ENCODE measurements at places on chromosomes 5 and 9.

DNA sequence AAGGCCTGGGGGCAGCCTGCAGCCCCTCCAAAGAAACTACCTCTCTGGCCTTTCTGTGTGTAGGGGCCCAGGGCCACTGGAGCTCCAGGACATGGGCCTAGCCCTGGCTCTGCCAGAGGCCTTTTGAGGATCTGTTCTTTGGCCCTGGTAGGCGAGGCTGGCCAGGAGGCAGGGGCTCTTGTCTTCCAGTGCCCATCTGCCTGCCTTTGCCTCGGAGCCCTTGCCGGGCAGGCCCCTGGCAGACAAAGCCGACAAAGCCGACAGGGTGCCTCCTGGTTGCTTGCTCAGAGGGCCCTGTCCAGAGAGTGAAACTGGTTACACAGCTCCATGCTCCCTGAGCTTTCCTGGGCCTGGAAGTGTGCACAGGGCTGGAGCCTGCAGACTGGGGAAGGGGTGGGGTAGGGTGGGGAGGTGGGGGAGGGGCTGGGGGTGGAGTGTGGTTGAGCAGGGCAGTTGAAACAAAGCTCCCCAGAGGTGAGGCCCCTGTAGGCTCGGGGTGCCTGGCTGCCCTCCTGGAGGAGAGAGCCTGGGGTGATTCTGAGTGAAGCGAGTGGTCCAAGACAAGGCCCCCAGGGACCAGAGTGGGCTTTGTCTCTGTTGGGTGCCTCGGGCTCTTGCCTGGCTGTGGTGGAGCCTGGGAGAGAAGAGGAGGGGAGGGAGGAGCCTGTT lies 29.3 kb downstream of the PTPA start:
- no peak for DNase-seq

DNA sequence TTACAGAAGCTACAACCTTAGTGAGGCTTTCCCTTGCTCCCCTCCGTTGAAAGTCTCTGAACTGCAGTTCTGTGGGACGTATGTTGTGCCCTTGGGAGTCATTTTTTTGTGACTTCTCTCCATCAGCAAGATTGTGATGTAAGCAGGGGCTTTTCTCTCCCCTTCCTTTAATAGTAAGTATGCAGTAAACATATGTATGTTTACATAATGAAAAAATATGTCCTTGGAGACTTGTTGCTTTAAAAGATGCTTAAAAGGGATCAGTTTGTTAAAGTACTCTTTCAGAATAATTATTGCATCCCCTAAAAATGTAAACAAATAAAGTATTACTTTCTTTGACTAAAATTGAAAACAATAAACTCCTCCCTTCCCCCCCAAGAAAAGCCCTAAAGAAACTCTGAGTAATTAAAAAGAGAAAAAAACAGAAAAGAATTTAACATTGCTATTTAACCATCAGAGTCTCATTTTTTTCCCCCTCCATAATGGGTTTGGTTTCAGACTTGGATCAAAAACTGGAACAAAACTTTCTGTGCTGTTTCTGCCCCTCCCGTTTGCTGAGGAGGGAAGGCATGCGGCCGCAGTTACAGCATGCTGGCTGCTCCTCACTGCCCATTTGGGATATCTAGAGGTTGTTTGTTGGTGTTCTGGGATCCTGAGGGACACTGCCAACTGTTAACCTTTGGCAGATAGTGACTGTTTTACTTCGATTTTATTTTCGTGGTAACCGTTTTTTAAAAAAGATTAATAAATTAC lies 40.2 kb downstream of the TRIO start:
- no peak for DNase-seq

- no peak for DNase-seq
Measured at GRCh38 chr9:12694013-12694412, 828 bp downstream of the TYRP1 start.

GRCh38 chr5:76351176-76351575 lies 51.9 kb upstream of the IQGAP2 start:
- DNase-seq, result no peak

- no peak for DNase-seq
Measured at GRCh38 chr5:115366223-115366622, 69.8 kb upstream of the CCDC112 start.

GRCh38 chr5:115940080-115940810 lies 22.0 kb upstream of the LVRN start:
- no peak for DNase-seq

DNA sequence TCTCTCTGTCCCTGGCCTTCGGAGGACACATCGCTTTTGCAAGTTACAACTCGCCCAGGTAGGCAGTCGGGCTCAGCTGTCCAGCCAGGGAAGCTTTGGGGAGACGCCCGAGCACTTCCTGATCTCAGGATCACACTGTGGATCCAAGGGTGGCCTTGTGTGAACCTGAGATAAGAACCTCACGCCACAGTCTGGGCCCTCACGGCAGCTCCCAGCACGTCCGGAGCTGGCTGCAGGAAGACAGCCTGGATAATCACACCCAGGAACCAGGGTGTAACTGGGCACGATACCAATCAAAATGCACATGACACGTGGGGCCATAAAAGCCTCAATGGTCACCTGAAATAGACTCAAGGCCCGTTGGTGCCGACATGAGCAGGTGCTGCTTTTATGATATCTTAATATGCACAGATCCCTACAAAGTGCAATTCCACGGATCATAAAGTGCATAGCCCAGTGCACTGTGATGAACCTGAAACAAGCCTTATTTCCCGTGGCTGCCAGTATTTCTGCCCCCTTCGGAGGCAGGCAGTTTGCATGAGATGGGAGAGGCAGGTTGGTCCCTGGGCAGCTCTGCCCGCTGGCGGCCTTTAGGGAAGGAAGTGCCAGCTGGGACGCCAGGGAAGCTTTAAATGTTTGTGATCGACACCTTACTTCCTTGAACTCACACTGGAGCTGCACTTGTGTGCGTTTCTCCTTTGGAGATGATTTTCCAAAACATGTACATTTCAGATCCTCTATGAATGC lies 14.5 kb downstream of the SLC6A18 start:
- no peak for DNase-seq

DNA sequence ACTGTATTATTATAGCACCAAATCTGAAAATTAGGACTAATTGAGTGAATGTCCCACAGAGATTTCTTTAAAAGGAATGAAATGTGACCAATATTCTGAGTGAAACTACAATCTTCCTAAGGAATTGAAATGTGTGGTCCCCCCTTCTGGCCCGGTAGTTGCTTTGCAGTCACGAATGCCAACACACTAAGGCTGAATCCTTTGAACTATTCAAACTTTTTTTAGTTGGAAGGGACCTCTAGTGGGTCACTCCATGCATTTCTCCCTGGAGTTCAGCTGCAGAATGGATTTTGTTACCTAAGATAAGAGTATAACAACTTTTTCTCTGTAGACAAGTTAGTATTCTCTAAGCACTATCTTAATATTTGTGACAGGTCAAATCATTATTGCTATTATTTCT lies 2.8 kb downstream of the CDH6 start:
- DNase-seq, result no peak

DNA sequence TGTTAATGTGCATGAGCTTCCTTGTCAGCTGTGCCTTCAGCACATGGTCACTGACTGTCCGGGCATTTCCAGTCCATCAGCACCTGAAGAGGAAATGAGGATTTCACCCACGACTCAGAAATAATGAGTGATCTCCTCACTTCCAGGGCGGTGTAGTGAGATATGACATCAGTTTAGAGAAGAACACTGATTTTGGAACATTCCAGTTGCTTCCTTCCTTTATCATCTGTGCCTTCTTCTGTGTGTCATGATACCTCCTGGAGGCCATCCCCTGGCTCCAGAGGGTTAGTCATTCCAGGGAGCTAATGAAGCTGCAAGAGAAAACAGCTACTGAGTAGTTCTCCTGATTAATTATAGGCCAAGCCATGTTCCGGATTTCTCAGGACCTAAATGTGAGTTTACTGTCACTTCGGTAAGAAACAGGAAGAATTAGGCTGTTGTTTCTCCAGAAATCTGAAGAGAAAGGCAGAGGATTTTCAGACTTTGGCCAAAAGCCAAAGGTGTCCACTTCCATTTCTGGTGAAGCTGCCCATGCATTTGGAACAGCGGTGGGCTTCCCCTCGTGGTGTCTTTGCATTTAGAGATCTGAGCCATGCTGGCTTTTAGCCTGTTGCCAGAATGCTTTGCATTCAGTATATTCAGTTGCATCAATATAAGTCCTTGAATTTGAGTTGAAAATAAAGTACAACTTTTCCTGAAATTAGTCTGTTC lies 161.3 kb upstream of the OTULINL start:
- DNase-seq, result no peak

- peak; percentile 42 for DNase-seq
Measured at GRCh38 chr5:28766565-28767158, 1728.3 kb upstream of the CDH9 start.

- DNase-seq, result no peak
Measured at GRCh38 chr9:21656776-21657674, 145.4 kb upstream of the MTAP start.

DNA sequence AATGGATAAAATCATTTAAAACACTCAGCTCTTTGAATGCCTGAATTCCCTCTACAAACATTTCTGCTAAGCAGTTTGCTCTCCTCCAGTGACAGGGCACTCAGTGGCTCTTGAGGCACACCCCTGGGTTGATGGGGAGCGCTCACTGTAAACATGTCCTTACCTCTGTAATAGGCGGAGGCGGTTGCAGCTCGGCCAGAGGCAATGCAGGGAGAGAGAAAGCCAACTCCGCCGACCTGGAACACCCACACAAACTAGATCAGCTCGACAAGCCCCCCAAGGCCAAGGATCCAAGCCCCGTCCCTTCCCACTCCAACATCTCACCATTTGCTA lies 329 bp downstream of the CDC23 start:
- no peak for DNase-seq

DNA sequence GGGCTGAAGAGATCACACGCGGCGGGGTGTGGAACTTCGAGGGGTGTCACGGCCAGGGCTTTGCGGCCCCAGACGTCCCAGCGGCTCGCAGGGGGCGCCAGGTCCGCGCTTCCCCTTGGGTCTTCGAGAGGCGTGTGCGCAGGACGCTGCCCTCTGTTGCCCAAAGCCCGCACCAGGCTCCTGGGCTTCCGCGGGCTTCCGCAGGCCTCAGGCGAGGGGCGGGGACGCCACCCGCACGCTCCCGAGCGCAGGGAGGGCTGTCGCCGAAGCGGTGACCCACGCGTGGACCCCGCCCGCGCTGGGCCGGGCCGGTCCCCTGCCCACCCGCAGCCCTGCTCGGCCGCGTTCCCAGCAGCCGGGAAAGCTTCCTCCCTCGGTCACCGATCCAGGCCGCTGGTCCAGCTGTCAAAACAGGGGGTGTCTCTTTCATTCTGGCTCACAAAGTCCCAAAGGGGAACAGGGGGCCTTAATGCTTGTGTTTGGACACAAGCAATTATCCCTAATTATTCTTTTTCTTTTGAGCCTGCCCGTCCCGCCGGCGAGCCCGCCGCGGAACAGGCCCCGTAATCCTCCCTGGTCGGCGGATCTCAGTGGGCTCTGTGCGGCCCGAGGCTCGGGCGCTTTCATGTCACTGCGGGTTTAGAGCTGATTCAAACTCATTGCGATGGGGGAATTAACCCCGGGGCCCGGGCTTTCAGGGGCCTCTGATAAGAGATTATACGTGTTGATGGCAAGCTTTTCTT lies 60.6 kb downstream of the TMEM174 start:
- no peak for DNase-seq

GRCh38 chr5:6253281-6253680 lies 125.1 kb downstream of the MED10 start:
- no peak for DNase-seq

- DNase-seq, result no peak
Measured at GRCh38 chr9:77673941-77674791, 26.0 kb upstream of the GNA14 start.

- DNase-seq, result no peak
Measured at GRCh38 chr9:108991479-108991878, 21.8 kb downstream of the CTNNAL1 start.

DNA sequence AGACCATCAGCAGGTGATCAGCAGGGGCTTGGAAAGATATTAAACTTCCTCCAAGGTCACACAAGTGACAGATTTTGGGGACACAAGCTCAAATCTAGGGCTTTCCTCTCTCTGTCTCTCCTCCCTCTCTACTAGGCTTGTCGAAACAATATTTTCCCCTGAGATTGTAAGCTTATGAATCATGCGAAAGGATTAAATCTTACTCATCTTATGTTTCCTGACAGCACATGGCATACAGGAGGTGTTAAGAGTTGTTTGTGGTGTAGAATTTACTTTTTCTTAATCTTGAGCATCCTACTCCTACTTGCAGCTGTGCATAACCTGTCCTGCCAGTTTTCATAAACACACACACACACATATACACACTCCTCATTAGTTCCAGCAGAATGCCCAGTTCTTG lies 186.3 kb downstream of the MARCHF11 start:
- DNase-seq, result no peak

GRCh38 chr5:150492621-150493020 lies 15.3 kb upstream of the NDST1 start:
- no peak for DNase-seq

GRCh38 chr5:164057121-164057520 lies 551.7 kb downstream of the MAT2B start:
- DNase-seq, result no peak

DNA sequence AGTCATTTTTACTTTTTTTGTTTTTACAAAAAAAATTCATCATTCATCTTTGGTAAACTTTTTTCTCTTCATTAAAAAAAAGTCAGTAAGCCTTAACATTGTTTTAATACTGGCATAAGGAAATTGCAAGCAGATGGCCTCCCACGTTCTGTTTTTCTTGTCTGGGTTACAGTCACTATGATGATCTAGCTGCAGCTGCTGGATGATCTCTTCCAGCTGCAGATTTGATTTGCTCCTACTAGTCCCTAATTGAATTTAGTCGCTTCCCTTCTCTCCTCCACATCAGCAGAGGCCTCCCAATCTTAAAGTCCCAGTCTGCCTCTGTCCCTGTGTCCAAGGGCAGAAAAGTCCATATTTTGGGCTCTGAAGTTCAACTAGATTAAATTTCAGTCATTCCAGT lies 106.8 kb upstream of the PTGER4 start:
- DNase-seq, result no peak

GRCh38 chr5:6454628-6455053 lies 6.0 kb downstream of the UBE2QL1 start:
- no peak for DNase-seq
